ENCODE measurements at places on chromosomes 1 and 21.

DNA sequence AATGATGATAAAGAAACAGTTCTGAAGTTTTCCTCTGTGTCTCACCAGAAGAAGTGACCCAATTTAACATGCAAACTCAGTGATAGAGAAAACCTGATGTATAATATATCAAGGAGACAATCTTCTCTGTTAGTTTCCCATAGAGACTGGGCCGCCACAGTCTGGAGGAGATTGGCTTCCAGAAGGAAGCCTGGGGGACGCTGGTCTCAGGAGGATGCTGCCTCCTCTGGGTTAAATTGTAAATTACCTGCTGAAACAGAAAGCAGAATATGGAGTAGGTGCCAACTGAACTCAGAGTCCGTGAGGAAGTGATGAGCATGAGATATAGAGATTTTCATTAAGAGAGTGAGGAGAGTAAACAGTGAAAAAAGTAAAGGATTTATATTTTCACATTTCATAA lies 15.8 kb downstream of the OR14I1 start:
- peak; percentile 22 for DNase-seq

DNA sequence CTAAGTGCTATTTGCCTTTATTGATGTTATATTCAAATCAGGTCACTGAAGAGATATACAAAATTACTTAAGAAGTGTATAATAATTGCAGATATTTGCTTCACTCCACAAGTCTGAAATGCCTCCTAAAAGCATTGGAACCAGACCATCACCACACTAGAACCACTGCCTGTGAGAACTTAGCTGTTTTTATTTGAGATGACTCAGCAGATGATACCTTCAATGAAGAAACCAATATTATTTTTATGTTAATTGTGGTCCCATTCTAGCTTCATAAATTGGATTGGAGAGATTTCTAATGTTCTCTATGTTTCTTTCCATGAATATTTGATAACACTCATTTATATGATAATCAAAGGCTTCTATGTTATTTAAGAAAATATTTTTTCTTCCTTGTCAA lies 740.6 kb downstream of the KCNT2 start:
- no peak for DNase-seq

GRCh38 chr1:46364612-46365011 lies 24.0 kb downstream of the NSUN4 start:
- DNase-seq: no peak

- DNase-seq: no peak
Observed at GRCh38 chr1:218865591-218865990, 308.1 kb upstream of the LYPLAL1 start.

- DNase-seq: no peak
Observed at GRCh38 chr1:44847845-44848244, 4.8 kb upstream of the PTCH2 start.

- DNase-seq: no peak
Observed at GRCh38 chr1:87820668-87821334, 492.1 kb downstream of the LMO4 start.

GRCh38 chr1:110350360-110350759 lies 11.2 kb downstream of the RBM15 start:
- no peak for DNase-seq

DNA sequence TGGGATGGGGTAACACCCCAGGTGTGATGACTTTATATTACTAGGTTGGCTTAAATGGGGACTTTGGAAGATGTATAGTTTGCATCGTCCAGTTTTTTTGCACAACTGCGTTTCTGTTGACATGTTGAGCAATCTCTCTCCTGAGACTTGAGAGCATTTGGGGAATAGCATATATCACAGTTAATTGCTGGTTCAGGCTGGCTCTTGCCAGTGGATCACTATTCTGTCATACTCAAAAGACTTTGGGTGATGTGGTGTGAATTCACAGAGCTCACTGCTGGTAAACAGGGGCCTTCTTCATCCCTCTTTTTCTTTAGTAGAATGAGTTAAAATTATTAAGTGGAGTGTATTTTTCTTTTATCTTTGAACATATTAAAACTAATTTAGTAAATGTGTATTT lies 44.3 kb downstream of the LHX9 start:
- no peak for DNase-seq

DNA sequence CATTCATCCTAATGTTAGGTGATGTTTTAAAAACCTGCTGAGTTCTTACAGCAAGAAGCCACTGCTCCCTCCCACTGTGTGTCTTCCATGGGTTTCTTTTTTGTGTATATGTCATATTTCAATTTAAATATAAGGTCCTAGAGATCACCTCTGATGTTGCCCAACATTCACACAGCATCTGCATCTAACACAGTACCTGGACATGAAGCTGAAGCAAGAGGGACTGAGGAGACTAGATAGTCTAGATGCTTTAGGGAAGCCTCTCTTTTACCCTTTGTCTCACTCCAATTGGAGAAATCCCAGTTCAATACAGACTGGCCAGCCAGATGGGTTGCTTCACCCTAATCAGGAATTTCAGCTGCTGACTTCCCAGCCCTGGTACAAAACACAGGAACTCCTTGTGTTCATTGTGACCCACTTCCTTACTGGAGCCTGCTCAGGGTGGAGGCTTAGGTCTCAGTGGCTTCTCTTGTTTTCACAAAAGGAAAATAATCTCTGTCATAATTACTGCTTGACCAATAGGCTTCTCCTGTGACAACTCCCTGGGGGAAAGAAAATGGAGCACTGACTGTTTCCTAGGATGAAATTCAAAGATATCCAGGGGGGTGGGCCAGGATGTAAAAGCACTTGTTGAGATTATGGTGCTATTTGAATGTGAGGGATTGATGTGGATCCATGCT lies 17.3 kb downstream of the BTG2 start:
- no peak for DNase-seq

GRCh38 chr1:211557894-211558625 lies 20.9 kb downstream of the SLC30A1 start:
- no peak for DNase-seq

GRCh38 chr1:203517426-203518110 lies 23.6 kb downstream of the OPTC start:
- DNase-seq: no peak

GRCh38 chr1:235639226-235640205 lies 10.1 kb downstream of the GNG4 start:
- no peak for DNase-seq

- DNase-seq: no peak
Observed at GRCh38 chr1:26787381-26787705, 407 bp upstream of the PIGV start.

DNA sequence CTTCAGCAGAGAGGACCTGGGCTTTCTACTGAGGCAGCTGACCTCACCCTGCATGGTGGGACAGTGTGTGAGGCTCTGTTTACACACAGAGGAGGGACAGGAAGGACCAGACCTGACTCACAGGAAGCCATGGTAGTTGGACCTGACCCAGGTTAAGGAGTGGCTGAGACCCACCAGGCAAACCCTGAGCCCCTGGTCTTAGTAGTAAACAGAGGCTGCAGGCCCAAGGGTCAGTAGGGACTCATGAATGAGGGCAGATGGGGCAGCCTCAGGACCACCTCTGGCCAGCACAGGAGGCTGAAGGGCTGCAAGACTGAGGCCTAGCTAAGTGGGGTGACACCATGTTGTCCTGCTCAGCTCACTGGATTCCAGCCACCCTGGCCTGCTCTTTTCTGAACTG lies 273.2 kb downstream of the GRIK3 start:
- no peak for DNase-seq

All from activated T-cell treated with anti-CD3 and anti-CD28 coated beads, Interleukin-2, amount 50 U/mL, for 48 hours (primary cell).